Esophagus squamous epithelium (tissue), 5 donors: ENCODE measurements at places on chromosomes 3 and 15. TPM values are rescaled to one million over a fixed set of nuclear protein-coding genes. Genes with fewer than 3 reads are reported as not detected.

Gene RGMA
- 25.3 TPM for total RNA-seq

Gene ADAMTS7
- total RNA-seq: 0.47 TPM

DNA sequence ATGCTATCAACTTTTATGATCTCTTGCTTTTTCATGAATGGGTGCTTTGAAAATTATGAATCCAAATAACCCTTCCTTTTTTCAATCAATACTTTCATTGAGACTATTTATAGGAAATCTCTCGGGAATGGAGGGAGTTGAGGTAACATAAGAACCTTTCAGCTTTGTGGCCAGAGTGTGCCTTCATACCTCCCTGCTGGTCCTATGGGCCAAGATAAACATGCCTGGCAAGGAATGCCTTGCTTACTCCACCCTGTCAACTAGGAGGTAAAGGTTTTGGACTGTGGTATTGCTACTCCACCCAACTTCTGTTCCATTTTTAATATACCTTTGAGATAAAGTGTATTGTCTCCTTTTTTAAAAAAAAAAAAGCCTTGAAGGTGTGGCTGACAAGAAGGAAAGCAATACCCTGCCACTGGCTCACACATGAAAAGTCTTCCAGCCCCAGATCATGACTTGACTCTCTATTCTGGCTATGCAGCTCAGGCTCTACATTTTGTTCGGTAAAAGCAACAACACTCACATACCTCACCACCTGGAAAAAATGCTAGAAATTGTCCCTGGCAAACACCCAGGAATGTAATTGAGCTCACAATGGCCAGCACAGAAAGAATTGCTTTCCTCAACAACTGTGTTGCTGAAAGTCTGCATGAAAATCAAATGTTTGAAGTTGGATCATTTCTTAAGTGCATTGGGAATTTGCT, 35.8 kb downstream of the COL8A1 start:
- DNase-seq: no peak

- no peak for DNase-seq
Measured at GRCh38 chr15:29094711-29095110, 174.9 kb downstream of the NSMCE3 start.

DNA sequence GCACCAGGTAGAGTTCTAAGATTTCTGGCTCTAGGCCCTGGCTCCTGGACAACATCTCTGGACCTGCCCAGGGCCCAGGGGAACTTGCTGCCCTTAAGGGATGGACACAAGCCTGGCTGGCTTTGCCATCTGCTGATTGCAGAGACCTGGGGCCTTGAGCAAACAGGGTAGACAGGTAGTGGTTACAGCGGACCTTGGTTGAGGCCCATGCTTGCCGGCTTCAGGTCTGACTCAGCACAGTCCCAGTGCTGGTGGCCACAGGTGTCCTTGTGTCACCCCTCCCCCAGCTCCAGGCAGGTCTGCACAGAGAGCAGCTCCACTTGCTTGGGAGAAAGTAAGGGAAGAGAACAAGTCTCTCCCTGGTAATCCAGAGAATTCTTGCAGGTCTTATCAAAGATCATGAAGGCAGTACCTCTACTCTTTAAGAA, 15.9 kb upstream of the ACTL6A start:
- no peak for DNase-seq

- no peak for DNase-seq
Measured at GRCh38 chr3:156014489-156014888, 105.9 kb upstream of the KCNAB1 start.

DNA sequence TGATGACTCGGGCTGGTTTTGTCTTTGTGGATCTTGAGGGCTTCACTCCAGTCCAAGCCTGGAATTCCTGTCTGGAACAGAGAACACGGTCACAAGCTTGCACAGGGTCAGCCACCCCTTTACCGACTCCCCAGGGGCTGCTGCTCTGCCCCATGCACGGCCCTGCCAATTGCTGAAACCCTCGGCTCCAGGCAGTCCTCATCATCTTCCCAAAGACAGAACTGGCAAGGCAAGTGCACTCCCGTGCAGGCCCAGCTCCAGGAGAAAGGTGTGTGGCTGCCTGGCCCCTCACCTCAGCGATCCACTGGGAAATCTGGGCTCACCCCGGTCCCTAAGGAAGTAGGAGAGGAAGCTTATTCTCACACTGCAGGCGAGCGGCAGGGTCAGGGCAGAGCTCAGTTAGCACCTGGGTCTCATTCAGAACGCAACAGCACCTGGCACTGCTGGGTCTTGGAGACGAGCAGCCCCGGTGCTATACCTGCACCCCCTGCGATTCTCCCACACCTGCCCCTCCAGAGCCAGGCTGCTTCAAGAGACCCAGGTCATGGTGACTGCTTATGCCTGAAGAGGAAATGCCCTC, 7.2 kb downstream of the MAP6D1 start:
- DNase-seq: no peak

- no peak for DNase-seq
Measured at GRCh38 chr3:195240171-195240701, 30.7 kb downstream of the XXYLT1 start.
